ENCODE measurements at places on chromosomes 2 and 18. TPM values are rescaled to one million over a fixed set of nuclear protein-coding genes. Genes with fewer than 3 reads are reported as not detected.

DNA sequence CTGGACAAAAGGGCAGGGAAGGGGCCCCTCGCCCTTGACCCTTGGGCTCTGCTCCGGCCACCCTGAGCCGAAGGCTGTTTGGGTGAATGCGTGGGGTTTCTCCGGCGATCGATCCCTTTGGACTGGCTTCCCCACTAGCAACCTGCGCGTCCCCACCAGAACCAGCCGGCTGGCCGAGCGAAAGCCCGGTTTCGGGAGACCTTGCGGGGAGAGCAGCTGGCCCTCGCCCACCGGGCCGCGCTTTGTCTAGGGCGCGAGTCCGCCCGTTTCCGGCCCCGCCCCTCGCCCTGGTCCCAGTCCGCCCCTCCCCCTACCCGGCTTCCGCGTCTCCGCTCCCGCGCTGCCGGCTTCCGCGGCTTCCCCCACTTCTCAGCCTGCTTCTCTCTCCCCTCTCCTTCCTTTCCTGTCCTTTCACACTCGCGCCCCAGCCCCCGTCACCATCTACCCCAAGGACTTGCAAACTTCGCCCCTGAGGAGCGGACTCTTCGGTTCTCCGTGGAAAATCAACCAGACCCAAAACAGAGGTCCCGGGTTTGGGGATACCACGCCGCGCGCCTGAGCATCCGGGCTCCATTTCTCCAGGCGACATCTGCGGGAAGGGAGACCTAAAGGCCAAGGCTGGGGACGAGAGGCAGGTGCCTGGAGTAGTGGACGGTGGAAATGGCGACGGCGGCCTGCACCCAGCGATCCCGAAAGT is 48.0 kb upstream of the ATP6V1B1 start:
- no peak for DNase-seq

DNA sequence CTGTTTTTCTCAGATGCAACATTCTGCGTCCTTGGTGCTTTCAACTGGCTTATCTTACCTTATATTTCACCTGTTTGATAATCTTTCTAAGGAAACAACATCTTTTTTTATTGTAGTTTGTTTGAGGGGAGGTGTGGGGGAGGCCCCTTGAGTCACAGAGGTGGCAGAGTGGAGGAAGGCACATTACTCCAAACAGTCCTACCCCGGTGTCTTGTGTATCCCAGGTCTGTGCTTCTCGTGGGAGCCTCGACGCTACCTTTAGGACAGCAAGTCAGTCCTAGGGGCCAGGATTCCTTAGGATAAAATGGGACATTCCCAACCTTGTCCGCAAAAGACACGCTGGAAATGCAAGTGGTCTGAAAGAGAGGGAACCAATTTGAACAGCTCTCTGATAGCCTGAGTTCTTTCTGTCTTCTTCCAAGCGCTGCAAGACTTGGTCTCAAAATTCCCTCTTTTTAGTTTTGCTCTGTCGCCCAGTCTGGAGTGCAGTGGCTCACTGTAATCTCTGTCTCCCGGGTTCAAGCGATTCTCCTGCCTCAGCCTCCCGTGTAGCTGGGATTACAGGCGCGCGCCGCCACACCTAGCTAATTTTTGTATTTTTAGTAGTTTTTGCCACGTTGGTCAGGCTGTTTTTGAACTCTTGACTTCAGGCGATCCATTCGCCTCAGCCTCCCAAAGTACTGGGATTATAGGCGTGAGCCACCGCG is 4.0 kb downstream of the GATA6 start:
- no peak for DNase-seq

DNA sequence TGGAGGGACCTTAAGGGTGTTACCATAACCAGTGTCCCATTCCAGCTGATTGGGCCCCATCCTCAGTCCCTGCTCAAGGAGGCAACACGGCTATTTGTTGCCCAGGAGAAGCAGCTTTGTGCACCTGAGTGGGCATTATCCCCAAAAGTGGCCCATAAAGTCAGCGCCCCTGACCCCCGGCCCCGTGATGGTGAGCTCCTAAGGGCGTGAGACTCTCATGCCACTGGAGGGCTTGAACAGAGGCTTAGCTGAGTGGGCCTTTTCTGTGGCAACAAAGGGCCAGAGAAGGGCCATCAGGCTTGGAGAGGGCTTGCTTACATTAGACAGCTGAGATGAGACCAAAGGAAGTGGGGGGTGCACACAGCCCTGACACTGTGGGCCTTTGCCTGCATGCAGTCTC is 99.2 kb upstream of the RAB6C start:
- no peak for DNase-seq

- no peak for DNase-seq
These were observed 9.6 kb upstream of the PELI1 start for GRCh38 chr2:64153811-64154210.

DNA sequence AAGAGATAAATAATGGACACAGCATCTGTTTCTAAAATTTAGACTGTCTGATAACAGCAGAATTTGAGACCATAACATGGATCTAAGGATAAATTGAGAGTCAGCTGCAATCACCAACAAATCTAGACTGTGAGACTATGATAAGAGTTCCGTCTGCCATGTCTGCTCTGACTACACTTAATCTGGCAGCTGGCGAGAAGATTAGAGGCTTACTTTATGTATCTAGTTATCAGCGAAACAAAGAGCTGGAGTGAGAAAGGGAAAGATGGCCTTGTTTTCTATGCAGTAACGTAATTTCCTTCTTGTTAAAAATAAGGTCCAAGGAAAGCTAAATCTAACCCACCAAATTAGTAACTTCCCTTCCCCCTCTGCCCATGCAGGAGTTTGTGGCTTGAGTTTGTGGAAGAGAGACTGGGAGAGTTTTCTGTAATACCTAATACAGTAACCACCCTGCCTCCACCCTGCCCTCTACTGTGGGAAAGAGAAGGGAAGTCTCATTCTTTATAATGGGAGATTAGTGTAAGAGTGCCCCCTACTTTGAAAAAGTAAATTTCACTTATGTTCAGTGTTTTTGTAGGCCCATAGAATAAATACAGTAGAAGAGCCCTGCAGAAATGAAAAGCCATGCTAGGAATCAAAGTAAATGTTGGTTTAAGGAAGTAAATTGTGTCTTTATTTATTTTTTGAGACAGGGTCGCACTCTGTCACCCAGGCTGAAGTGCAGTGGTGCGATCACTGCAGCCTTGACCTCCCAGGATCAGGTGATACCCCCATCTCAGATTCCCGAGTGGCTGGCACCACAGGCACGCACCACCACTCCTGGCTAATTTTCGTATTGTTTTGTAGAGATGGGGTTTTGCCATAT is 27.5 kb downstream of the EML4 start:
- DNase-seq, result no peak

Gene IL1A
- 0.20 TPM for total RNA-seq
